Activated T-cell treated with anti-CD3 and anti-CD28 coated beads for 1 hour (primary cell): ENCODE measurements at places on chromosomes 2 and 18.

GRCh38 chr2:24588294-24588693 lies 97.2 kb downstream of the NCOA1 start:
- DNase-seq, result no peak

DNA sequence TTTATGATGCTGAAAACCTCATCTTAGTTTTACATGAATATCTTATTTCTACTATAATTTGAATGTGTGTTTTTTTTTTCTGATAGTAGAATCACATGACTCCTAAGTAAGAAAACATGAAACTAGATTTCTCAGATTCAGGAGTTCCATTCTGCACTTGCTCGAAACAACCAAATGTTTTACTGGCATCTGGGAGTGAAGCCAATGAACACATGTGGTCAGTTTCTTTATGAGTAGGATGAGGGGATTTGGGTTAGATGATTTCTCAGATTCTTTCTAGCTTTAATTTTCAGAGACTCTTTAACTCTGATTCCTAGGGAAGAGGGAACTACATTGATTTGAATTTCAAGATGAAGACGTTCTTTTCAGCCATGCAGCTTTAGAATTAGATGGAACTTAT lies 225.0 kb upstream of the NT5C1B start:
- no peak for DNase-seq

GRCh38 chr2:179277429-179278196 lies 13.0 kb upstream of the SESTD1 start:
- DNase-seq, result no peak

DNA sequence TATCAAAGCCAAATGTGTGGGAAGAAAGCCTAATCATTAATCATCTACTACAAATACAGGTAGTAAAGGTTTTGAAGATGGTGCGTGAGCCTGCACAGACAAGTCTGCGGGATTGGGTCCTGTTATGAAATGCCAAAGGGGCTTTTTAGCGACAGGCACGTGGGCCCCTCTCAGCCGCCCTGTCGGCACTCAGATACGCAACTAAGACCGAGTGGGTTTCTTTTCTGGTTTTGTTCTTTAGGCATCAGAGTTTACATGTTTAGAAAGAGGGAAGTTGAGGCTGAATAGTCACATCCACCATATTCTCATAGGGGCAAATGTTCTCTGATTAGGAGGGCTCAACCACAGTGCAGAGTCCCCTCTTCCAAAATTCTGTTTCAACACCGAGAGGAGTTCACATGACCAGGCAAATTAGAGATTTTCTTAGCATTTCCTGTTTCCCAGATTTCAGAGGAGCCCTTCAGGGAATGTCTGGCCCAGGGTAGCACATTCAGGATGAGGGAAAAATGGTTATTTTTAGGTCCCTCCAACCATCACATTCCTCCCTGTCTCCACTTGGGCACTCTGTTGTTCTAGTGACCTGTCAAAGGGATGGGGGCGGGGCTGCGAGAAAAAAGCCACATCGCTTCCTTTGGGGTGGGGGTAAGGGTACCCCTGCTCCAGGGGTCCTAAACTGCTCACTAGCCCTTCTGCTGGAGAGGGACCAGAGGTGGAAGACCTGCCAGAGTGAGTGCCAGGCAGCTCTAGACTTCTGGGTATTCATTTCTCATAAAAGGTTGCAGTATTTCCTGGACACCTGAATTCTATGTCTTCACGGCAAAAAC lies 159.2 kb downstream of the BCL2 start:
- DNase-seq, result no peak

DNA sequence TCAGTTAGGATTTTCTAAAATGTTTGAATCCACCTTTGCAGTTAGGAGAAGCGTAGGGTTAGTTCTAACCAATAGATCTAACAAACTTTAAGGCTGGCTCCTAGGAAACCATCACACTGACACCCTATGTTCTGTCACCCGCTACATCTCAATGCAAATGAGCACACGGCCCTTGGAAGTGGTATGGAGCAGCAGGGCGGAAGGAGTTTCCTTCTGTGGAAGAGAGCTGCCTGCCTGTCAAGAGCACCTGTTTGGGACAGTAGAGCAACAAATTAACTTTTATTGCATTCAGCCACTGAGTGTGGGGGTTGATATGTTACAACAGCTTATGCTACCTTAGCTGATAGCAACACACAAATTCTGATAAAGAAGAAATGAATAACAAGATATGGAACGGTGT lies 306.9 kb upstream of the RAB6C start:
- DNase-seq, result no peak

DNA sequence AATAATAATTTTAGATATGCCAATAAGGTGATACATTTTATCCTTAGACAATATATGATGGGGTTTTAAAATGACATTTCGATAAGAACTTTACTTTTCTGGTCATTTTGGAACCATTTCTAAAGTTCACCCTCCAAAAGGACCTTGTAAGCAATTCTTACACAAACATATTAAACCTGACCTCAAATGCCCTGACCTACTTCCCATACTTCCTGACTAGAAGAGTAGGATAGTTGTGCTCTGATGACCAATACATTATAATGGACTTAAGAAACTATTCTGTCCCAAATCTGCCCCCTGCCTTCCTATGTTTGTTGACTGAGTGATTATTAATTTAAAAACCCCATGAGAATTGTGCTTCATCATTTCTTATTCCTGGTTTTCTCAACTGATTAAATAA lies 24.6 kb downstream of the GCA start:
- DNase-seq, result no peak

GRCh38 chr18:9814431-9814830 lies 71.3 kb upstream of the TXNDC2 start:
- no peak for DNase-seq

DNA sequence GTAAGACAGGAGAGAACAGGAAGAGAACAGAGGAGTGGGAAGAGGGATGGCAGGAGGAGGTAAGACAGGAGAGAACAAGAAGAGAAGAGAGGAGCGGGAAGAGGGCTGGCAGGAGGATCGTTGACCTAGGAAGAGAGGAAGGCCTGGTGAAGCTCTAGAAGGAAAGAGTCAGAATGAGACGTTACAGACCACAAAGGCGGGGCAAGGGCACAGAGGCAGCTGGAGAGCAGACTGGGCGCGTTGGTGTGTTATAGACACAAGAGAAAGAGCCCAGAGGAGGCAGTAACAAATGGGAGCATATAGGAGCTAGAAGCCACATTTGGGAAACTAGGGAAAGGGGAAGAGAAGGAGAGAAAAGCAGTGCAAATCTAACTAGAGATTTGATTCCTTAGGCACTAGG lies 26.6 kb downstream of the PTRHD1 start:
- no peak for DNase-seq

DNA sequence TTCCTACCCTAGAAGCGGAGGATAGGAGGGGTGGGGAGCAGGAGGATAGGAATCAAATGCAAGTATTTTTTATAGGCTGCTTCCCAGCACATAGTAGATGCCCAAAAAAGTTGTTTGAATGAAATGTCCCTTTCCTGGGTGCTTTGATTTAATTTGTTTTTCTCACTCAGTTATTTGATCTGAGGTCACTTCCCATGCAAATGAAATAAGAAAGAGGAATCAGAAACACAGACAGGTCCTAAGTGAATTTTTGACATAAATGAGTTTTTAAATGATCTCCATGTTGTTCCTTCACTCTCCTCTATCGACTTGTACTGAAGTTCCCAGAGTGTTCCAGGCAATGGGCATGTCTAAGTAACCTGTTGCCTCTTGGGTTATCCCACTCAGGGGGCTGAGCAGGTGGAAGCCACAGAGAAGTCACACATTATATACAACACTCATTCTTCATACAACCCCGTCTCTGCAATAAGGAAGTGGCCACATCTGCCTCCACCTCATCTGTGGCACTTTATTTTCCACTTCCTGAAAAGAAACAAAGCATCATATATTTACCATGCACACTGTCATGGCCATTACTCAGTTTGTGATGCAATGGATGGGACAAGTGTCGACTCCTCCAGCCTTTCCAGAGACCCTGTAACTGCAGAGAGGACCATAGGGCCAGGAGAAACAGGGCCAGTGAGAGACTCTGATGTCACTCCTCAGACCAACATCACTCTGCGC lies 81.9 kb upstream of the ZNF397 start:
- DNase-seq, result no peak

DNA sequence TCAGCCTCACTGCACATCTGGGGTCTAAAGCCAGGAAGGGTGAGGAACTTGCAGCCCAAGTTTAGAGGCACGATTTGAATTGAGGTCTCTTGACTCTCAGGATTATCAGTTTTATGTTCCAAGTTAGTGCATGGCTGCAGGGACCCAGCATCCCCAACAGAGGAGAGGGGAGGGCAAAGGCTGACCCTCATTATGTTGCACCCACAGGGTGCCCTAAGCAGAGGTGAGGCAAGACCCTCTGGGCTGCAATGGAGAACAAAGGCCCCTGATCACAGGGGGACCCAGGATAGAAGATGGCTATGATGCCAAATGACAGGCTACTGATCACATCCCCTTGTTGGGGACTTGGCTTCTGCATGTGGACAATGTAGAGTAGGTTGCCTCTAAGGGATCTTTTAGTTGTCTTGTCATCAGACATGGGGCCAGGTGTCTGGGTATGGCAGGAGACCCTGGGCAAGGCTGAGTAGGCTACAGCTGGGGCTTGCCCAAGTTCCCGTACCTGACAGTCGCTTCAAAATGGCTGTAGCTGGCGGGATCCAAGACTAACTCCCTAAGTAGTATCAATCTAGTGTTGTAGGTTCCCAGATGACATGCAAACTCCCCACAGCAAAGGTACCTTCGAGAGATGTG lies 4.5 kb upstream of the GDF7 start:
- DNase-seq, result no peak

DNA sequence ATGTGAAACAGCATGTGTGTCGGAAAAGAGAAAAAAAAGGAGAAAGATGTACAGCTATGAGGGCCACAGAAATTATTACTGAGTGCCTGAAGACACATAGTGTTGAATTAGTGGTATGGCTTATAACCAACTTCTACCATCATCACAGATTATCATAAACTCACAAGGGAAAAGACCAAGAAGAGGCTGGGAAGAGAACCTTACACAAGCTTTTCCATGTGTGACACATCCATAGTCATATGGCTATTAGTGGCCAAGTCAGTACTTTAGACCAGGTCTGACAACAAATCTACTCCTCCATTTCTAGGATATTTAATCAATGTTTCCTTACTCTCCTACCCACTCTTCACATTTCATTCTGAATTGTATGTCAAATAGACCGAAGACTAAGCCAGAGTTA lies 3.5 kb upstream of the GALNT5 start:
- DNase-seq, result no peak

DNA sequence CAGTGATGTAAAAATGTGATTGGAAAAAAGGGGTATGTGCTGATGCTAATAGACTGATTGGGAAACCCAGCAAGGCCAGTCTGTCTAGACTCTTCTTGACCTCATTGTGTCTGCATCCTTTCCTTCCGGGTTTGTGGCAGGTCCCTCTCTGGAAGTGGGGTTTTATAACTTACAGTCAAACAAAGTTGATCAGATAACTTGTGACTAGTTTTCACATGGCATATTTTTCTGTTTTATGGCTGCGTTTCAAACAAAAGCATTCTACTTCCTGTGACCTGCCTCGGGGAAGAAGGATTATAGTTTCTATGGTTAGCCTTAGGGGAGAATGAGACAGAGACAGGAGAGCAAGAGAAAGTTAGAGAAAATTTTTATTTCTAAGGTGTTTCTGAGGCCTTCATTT lies 188.7 kb upstream of the HNMT start:
- DNase-seq, result no peak

GRCh38 chr18:55246278-55246677 lies 287.0 kb upstream of the CCDC68 start:
- no peak for DNase-seq

DNA sequence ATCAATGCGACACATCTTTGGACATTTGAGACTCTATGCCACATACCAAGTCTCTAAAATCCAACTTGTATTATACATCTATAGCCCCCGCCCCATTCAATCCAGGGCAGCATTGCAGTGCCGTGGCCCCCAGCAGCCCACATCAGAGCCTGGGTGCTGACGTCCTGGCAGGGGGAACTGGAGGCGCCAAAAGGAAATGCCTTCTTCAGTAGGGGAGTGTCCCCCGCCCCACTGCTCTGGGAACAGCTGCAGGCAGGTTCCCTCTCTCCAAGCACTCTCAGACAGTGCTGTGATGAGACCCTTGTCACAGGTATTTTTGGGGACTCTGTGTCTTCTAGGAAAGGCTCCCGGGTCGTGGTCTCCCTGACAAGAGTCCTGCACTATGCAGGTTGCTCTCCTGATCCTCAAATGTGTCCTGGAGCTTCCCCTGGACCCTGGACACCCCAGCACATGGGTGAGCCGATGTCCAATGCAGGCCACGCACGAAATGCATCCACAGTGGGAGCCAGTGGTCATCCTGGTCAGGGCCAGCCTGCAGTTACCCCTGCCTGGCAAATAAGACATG lies 188.7 kb downstream of the RTP5 start:
- DNase-seq, result no peak

DNA sequence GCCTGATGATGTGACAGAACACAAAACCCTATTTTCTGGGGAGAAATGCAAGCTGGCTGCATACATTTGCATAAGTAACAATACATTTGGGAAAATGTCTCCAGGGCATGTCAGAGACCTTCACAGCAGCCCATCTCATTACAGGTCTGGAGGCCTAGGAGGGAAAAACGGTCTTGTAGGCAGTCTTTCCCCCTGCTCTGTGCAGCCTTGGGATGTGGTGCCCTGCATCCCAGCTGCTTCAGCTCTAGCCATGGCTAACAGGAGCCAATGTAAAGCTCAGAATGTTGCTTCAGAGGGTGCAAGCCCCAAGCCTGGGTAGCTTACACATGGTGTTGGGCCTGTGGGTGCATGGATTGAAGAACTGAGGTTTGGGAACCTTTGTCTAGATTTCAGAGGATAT lies 133.0 kb downstream of the CCDC178 start:
- DNase-seq, result no peak
